ENCODE measurements at places on chromosomes 12 and 14.

DNA sequence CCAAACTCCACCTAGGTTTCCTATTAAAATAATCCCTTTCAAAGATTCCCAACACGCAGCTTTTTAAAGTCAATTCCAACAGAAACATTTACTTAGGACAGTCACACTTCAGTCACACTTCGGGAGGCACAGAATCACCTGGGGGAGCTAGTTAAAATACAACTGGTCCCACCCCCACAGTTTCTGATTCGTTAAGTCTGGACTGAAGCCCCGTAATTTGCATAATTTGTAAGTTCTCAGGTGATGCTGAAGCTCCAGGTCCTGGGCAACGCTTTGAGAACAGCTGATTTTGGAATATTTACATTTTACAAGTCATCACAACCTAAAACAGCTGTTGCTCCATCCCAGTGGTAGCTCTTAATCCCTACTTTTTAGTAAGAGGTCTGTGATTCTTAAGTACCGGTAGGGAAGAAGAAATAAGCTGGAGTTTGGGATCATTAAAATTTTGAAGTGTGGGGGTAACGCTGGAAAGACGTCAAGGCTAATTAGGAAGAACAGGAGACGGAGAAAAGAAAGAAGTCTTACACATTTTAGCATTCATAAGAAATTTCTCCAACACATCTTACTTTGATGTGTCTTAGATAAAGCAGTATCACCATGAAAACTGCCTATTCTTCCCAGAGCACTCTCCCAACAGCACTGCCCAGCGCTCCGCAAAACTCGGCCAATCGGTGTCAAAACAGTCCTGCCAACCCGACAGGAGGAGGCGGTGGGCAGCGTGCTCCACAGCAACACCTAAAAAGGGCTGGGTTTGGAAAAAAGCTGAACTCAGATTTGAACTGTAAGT is 1.1 kb downstream of the IPO8 start:
- peak; percentile 55 for DNase-seq

GRCh38 chr14:99523704-99524055 is 42.5 kb downstream of the CCNK start:
- no peak for DNase-seq

- DNase-seq = no peak
Observed at GRCh38 chr12:93682846-93683261, 5.7 kb downstream of the CRADD start.

DNA sequence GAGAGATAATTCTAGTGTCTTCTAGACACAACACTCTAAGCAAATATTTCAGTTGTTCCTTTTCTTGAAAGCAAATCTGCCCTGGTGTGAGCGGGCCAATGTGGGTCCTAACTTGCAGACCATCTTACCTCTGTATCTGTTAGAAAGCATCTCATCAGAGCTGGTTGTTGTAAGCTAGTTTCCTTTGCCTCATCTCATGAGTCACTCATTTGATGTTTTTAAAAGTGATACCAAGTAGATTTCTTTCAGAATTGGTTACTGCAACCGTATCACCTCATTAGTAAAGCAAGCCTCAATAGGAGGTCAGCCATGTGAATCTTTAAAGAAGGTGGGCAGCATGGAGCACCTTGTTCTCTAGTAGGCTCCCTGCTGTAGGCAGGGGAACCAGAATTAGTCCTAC is 78.6 kb downstream of the DAAM1 start:
- DNase-seq = no peak

GRCh38 chr14:57212919-57213318 is 55.8 kb downstream of the EXOC5 start:
- DNase-seq = peak; percentile 7

GRCh38 chr14:31297701-31298344 is 90.2 kb upstream of the HECTD1 start:
- DNase-seq = peak; percentile 25

DNA sequence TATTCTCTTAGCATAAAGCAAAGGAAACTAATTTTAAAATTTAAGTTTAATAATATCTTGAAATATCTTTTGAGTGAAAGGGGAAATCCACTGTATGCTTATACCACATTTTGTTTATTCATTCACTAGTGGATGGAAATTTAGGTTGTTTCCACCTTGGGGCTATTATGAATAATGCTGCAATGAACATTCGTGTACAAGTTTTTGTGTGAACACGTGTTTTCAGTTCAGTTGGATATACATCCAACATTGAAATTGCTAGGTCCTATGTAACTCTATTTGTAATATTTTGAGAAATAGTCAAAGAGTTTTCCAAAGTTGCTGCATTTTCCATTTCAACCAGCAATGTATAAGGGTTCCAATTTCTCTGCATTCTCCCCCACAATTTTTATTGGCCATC is 83.7 kb upstream of the ETV6 start:
- no peak for DNase-seq

GRCh38 chr14:42673963-42674362 is 1067.3 kb downstream of the LRFN5 start:
- DNase-seq = no peak

DNA sequence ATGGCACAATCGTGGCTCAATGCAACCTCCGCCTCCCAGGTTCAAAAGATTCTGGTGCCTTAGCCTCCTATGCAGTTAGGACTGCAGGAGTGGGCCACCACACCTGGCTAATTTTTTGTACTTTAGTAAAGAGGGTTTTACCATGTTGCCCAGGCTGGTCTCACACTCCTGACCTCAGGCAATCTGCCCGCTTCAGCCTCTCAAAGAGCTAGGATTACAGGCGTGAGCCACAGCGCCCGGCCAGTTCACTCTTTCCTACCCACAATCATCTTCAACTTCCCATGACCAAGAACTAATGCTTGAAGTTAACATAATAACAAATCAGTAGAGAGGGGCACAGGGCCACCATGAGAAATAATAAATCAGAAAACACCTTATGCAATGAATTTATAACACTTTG is 82.4 kb downstream of the HECTD1 start:
- no peak for DNase-seq

DNA sequence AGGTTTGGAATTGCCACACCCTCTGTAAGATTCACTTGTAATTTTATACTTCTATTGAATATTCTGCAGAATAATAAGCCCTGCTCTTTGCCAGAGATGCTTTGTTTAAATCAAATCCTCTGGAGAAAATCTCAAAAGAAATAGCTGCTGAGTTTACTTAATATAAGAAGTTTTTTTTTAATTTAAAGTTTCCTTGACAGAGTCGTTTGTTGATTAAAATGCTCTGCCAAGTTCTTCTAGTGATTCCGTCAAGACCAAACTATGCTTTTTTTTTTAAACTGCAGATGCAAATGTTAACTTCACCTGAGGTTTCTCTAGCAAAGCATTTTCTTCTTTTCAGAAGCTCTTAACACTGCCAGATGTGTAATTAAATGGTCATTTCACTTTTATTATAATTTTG is 13.4 kb upstream of the NAV3 start:
- DNase-seq = no peak

DNA sequence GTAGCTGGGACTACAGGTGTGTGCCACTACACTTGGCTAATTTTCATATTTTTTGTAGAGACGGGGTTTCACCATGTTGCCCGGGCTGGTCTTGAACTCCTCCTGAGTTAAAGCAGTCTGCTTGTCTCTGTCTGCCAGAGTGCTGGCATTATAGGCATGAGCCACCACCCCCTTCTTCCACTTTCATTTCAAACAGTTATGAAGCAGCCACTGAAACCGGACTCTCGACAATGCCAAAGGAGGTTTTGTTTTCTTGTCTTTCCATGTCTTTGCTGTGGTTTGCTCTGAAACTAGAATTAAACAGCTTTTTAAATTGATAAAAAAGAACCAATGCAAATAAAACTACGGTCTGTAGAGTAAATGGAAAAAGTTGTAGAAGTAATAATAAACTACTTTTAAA is 30.4 kb downstream of the RAP1B start:
- DNase-seq = no peak

GRCh38 chr12:57099766-57100165 is 10.9 kb downstream of the NAB2 start:
- no peak for DNase-seq

GRCh38 chr14:93700928-93701327 is 87.4 kb downstream of the PRIMA1 start:
- DNase-seq = no peak

DNA sequence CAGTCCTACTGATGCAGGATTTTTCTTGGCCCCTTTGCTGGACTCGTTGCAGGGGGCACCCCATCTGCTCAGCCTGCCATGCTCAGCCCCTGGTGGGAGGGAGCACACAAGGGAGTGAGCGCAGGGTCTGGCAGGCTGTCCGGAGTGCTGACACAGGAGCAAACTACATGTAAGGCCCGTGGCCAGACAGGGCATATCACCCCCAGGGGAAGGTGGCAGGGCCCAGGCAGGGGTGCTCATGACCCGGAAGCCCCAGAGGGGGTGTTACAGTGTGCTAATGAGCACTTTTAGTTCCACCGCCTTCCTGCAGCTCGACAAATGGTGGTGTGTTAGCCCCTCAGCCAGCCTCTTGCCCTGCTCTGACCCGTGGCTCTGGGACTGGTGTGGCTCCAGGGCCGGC is 645.6 kb upstream of the TMEM132C start:
- DNase-seq = no peak

GRCh38 chr12:24268663-24269186 is 319.3 kb upstream of the SOX5 start:
- no peak for DNase-seq

- no peak for DNase-seq
Observed at GRCh38 chr14:24237463-24237955, 4.8 kb downstream of the GMPR2 start.

DNA sequence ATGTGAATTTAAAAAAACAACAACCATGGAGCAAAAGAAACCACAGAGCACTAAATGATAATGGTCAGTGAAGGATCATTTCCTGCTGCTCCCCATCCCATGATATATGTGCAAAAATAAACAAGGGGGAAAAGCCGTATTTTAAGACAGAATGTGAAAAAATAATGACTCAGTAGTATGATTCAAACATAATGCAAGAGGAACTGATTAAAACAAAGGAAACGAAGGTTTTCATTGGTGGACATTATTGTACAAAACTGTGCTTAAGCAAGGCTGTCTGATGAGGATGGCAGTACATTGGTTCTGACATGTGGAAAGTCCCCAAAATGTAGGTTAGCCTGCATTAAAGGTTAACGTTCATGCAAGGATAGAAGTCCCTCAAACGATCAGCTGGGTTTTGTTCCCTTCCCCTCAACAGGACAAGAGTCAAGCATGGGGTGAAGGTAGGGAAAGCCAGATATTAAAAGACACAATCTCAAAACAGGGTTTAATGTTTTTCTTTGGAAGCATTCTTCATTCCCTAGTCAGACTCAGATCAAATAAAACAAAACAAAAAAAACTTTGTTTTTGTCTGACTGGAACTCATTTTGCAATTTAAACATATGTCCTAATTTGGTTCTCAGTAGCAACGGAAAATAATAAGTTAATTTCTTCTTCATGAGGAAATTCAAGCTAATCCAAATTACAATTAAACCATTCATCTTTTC is 26.3 kb upstream of the PTGDR start:
- peak; percentile 87 for DNase-seq

DNA sequence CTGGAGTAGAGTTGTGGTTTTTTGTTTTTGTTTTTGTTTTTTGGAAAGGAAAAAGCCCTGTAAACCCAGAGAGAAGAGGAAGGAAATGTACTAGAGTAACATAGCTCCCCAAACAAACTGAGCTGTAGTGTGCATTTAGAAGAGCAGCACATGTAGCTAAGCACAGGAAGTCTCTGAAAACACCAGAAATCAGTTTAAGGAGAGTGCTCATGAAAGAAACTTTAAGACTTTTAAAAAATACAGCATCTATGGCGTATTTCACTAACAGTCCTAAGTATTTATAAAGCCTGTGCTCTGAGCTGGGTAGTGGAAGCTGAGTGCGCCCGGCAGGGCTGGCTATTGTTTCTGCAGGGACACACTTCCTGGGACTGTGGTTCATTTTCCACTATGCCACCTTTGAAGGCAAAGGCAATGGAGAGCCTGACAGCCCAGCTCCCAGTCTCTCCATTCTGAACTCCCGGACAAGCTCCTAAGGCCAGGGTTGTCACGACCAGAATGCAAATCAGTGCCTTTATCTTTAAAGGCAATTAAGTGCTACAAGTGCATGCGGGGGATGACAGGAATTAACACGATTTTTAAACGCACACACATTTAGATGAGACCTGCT is 45.4 kb downstream of the NIN start:
- no peak for DNase-seq

DNA sequence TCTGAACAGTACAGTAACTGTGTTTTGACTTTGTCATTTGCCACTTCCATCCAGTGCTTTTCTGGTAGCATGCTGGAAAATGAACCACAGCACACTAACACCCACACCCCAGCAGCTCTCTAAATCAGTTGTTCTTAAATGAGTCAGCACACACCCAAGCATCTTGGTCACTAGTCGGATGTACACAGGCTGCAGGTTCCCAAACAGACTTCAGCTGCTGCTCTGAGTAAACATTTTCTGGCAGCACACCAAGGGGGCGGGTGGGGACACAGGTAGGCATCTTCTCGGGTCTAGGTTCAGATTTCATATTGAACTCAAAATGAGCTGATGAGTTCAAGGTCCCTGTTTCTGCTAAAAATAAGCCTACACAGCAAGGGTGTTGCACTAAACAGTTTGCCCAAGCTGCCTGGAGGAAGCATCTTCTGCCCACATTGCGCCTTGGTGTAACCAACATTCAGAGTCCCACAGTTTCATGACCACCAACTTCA is 39.8 kb downstream of the IFNG start:
- DNase-seq = no peak

- DNase-seq = peak; percentile 38
Observed at GRCh38 chr12:100593490-100593889, 20.0 kb downstream of the GAS2L3 start.

Data from EH (cell line).